ENCODE measurements at places on chromosomes 5 and 9.
A peak's percentile ranks its signal among the peaks of the same experiment; 100 is the strongest.

GRCh38 chr9:34520505-34521385 is 2.0 kb downstream of the ENHO start:
- DNase-seq, result no peak

DNA sequence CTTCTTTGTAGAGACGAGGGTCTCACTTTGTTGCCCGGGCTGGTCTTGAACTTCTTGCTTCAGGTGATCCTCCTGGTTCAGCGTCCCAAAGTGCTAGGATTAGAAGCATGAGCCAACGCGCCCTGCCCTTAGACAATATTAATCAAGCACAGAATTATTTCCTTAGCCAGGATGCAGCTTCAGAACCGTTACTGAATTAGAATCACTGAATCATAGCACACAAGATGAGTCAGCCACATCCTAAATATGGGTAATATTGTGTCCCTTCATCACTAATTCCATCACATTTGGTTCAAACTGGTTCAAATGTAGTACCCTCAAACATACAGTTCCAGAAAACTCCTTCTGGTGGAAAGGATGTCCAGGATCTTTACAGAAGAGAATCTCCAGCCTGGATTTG is 82.7 kb downstream of the BNC2 start:
- DNase-seq, result no peak

GRCh38 chr5:151661968-151662732 is 24.6 kb downstream of the SPARC start:
- DNase-seq, result no peak

GRCh38 chr9:109473329-109473728 is 24.8 kb downstream of the PTPN3 start:
- DNase-seq, result no peak

DNA sequence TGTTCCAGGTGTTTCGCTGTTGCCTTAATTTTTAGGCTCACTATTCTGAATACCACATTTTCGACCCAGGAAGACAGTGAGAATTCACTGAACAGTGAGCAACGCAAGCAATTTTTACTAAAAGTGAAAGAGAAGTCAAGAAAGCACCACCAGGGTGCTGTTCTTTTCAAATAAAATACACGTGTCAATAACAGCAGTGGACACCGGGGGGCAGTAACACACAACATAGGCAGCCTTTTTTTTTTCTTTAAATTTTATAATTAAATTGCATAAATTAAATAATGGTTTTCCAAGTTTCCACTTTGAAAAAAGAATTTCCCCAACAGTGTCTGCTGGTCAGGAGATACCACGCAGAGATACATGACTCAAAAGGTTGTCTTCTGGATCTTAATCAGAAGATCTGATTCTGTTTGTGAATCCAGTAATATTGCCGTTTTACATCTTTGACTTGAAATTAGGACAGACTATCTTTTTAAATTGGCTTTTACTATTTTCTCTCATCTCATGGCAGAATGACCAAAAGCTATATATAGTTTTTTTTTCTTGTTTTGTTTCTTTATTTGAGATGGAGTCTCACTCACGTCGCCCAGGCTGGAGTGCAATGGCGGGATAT is 47.1 kb upstream of the SH3GL2 start:
- no peak for DNase-seq

- no peak for DNase-seq
Measured at GRCh38 chr5:116573702-116574366, 789 bp downstream of the SEMA6A start.

GRCh38 chr5:1175015-1175414 is 26.4 kb upstream of the SLC6A19 start:
- DNase-seq, result no peak

GRCh38 chr5:153823036-153823435 is 215.7 kb downstream of the FAM114A2 start:
- DNase-seq, result no peak

GRCh38 chr9:136275655-136276429 is 28.1 kb downstream of the CCDC187 start:
- no peak for DNase-seq

GRCh38 chr5:76672242-76672641 is 43.7 kb upstream of the F2R start:
- DNase-seq, result no peak

GRCh38 chr5:53817183-53817582 is 256.7 kb downstream of the NDUFS4 start:
- no peak for DNase-seq

- no peak for DNase-seq
Measured at GRCh38 chr9:88831713-88832407, 159.4 kb upstream of the S1PR3 start.

DNA sequence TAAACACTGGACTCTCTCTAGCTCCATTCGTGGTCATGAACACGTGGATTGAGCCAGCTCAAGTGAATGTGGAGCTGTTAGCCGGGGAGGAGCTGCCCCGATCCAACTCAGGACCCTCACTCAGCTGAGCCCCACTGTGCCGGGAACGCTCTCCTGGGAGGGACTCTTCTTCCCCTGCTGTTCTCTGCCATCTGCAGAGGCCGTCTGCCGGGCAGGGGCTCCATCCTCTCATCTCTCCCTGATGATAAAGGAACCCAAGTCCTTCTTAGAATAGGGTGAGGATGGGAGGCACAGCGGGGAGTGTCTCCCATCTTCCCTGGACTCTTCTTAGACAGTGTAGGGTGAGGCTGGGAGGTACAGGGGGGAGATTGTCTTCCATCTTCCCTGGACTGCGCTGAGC is 120.5 kb upstream of the IRX4 start:
- DNase-seq, result no peak

DNA sequence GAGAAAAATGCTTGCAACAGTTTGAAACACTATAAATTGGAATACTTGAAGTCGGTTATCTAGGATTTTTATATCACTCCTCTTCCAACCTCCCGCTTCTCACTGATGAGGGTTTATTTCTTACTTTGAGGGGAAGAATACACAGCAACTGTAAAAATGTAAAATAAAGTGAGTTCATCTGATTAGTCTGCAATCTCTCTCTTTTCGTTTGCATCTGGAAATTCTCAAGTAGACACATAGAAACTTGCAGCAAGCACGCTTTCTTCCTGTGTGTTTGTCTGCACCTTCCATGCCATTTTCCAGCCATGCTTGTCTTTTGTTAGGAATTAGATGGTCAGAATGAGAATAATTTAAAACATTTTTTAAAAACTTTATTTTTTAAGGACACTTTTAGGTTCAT is 45.1 kb upstream of the TAF11L2 start:
- no peak for DNase-seq

GRCh38 chr9:95981761-95982390 is 106.4 kb downstream of the ERCC6L2 start:
- peak; percentile 76 for DNase-seq
